ENCODE measurements at places on chromosomes 1 and 21.
A peak's percentile ranks its signal among the peaks of the same experiment; 100 is the strongest.

- no peak for DNase-seq
Observed at GRCh38 chr1:228799924-228800323, 64.6 kb downstream of the RHOU start.

DNA sequence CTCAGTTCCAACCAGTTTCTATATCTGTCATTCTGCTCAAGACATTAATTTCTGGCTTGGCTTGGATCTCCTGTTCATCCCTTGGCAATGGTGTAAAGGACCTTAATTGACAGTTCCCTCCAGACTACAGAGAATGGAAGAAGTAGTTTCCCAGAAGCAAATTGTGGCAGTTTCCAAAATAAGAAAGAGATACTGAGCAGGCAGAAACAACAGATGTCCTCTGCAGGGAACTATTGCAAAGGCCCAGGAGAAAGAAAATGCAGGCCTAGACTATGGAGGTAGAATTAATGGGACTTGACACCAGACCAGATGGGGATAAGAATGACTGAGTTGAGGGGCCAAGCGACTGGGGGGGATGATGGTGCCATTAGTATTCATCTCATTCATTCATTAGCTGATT lies 6.1 kb upstream of the AK2 start:
- no peak for DNase-seq

- peak; percentile 89 for DNase-seq
Observed at GRCh38 chr1:155085504-155086127, 7.0 kb downstream of the EFNA3 start.

- DNase-seq, result no peak
Observed at GRCh38 chr1:10168912-10169514, 41.4 kb upstream of the KIF1B start.

- no peak for DNase-seq
Observed at GRCh38 chr1:41537788-41538351, 53.4 kb upstream of the EDN2 start.

GRCh38 chr1:244761279-244761678 lies 74.2 kb upstream of the COX20 start:
- DNase-seq, result no peak

DNA sequence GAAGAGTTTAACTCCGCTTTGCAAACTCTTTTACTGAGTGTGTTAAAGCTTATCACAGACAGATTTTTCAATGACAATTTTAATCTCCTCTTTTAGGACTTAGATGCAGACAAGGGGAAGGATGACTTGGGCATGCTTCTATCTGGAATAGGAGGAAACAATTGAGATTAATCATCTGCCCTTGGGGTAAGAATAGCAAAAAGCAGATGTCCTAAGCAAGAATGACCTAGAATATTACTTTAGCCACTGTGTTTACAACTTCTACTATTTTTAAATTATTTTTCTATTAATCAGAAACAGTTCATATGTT lies 569.0 kb upstream of the ADGRL2 start:
- no peak for DNase-seq

DNA sequence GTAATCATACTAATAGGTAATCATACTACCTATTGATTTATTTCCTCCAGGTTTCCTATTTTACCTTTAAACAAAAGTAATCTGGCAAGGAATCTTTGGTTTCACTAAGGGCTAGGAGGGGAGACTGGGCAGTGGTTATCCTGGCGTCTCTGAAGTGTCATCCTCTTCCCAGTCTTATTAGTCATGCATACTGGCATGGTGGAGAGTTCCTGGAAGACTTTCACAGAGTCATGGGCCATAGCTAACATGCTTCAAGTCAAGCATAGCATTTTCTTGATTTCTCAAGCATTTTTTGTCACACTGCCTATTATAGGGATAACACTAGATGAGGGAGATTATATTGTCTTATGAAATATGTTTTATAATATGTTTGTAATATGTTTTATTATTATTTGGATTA lies 64.0 kb upstream of the ASB17 start:
- no peak for DNase-seq

DNA sequence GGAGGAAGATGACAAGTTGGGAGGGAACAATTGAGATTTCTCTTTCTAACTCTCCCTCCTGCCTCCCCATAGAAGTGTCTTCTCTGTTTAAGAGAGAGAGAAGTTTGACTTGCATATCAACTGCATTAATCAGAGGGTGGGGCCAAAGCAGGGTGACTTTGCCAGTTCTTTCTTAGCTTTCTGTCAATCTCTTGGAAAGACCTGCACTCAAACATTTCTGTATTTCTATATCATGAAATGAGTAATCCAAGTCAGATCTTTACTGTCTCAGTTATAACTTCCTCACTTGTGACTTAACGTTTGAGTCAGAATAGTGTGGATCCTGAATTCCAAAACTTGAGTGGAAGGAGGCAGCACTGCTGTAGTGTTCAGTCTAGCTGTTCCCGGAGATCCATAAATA lies 180.8 kb upstream of the KCNK2 start:
- no peak for DNase-seq

DNA sequence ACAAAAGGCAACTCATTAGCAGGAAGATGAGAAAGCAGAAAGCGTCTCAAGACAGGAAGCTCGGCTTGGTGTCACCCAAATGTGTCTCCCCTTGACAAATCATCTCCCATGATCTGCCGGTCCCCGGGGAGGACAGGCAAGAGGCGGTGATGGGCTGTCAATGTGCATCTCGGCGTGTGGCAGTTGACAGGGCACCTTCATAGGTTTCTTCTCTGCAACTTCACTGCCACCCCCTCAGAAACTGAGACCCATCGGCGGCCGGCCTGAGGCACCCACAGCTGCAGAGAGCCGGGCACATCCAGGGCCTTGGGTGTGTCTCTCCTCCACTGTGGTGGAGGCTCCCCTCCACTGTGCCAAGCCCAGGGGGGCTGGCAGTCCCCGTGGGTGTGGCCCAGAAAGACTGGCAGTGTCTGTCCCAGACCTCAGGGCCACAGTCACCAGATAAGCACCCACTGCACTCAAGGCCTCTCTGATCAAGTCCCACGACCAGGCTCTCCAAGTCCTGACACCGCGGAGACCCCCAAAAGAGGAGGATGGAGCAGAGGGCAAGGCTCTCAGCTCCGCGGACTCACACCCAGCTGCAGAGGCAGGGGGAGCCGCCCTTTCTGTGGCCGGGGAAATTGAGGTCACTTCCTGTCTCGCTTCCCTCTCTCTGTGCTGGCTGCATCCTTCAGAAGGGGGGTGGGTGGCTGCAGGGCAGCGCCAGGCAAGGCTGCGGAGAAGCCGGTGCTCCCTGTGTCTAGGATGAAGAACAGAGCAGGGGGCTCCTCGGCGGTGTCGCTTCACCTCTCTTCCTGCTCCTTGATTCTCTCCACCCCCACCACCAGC lies 39.6 kb upstream of the LBR start:
- DNase-seq, result peak; percentile 92

GRCh38 chr1:247574236-247574635 lies 13.9 kb upstream of the OR2G2 start:
- no peak for DNase-seq

DNA sequence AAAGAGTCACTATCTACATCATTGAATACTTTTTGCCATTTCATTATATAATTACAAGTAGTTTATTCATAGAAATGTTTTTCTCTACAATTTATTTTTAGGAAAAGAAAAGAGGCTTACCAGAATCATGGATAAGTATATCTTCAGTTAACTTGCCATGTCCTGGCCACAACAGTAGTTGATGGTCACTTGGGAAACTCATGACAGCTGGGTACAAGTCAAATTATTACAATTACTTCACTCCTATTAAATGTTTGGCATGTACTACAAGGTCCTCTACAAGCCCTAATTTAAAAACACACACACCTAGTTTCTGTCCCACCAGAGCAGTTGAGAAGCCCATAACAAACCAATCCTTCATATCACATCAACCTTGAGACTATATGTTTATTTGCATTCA lies 29.4 kb downstream of the PALMD start:
- no peak for DNase-seq

DNA sequence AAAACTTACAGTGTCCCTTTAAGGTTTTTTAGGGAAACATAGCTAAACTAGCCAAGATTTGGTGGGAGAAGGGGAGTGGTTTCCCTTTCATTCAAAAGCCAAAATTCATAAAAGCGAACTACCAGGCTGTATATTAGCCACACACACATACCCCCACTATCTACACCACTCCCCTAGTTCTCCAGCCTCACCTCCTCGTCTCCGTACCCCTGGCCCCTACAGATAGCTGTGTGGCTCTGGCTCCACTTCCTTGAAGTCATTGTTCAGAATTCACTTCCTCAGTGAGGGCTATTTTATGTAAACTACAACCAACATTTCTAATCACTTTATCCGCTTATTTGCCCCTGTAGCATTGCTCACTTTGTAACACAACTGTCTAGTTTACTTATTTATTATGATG lies 5.3 kb upstream of the DPH5 start:
- no peak for DNase-seq

Data from RPMI8226 (cell line).